ENCODE measurements at places on chromosomes 6 and 20.

- DNase-seq, result no peak
Observed at GRCh38 chr20:2771631-2772080, 28.8 kb downstream of the CPXM1 start.

DNA sequence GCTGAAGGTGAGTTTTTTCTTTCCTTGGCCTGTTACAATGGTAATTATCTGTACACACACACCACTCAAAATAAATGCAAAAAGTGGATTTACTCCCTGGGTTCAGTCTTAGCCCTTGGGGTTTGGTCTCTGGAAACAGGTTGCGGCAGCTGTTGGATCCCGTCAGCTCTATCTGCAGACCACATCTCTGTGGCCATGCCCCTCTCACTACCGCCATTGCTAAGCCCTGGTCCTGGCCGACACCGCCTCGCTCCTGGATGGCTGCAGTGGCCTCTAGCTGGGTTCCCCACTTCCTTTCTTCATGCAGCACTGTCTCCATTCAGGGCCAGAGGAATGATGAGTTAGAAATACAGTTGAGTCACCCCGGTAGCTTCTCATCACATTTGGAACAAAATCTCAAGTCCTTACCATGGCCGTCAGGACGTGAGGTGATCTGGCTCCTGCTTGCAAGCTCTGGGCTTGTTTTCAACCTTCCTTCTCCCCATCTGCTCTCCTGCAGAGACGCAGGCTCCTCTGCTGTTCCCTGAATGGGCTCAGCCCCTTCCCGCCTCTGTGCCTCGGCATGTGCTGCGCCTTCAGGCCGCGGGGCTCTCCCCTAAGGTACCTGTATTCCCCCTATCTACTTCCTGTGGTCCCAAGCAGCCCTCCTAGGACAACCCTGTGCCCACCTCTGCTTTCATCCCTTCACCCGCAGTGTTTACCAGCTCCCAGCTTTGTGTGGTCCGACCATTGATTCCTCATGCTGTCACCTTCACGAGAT, 38.0 kb downstream of the EFCAB8 start:
- DNase-seq, result no peak

- peak; percentile 51 for DNase-seq
Observed at GRCh38 chr6:107361753-107362604, 97.4 kb downstream of the PDSS2 start.

DNA sequence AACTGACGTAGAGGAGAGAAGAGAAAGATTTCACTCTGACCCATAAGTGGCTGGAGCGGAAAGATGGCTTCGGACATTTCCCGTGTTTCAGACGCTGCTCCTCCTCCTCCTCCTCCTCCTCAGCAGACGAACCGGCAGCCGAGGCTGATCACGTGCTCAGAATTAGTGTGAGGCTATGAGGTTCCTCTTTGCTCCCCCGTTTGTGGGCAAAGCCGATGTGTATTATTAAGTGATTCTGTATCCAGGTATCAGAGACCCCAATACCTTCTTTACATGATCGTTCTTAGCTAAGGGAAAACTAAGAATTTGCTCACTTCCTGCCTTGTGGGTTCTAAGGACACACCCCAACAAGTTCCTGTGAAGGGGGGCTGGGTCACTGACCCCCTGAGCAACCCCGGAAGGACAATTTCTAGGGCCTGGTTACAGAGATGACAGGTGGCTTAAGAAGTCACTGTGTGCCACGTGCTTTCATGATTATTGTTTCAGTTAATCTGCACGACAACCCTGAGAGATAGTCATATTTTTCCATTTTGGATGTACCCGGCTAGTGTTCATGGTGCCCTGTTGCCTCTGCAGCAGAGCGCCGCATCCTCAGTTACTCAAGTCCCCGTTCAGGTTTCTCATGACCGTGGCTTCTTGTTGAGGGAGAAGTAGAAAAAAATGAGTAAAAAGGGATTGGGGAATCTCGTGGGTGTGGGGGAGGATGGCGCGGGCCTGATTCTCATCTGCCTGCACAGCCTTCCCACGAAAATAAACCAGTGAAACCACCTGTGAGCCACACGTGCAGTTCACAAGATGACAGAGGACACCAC, 671.8 kb downstream of the QKI start:
- no peak for DNase-seq

- DNase-seq, result no peak
Observed at GRCh38 chr20:64080813-64081623, 1.1 kb downstream of the OPRL1 start.

GRCh38 chr20:32007787-32008616, 2.2 kb upstream of the CCM2L start:
- DNase-seq, result no peak

DNA sequence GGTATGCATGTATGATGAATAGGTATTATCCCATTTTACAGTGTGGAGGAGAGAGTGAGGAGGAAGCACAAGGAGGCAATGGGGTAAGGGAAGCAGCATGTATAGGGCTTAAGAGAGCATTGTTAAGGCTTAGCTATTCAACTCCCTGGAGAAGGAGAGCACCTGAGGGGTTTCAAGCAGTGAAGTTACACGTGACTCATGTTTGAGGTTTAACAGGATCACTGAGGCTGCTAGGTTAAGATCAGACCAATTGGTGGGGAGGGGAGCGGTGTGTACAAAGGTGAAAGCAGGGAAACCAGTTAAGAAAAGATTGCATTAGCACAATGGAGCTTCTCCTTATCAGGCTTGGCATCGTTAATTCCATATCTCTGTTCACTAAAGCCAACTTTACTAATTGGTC, 64.4 kb upstream of the NHSL1 start:
- DNase-seq, result no peak

GRCh38 chr6:32972353-32973143, 4.2 kb downstream of the BRD2 start:
- peak; percentile 57 for DNase-seq

GRCh38 chr6:1336246-1336843, 24.4 kb downstream of the FOXQ1 start:
- peak; percentile 31 for DNase-seq

GRCh38 chr20:9945408-9945807, 89.4 kb upstream of the ANKEF1 start:
- DNase-seq, result peak; percentile 32

GRCh38 chr20:1500496-1500895, 9.3 kb upstream of the SIRPB2 start:
- no peak for DNase-seq

DNA sequence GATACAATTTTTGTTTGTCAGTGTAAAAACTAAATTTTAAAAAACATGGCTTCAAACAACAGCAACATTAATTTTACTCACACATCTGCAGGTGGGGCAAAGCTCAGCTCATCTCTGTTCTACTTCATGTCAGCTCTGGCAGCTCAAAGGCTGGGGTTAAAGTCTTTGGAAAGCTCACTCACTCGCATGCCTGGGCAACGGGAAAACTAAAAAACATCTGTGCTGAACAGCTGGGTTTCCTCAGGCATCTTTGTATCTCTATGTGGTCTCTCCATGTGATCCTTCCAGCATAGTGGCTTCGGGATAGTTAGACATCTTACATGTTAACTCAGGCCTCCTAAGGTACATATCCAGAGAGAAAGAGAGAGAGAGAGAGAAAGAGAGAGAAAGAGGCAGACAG, 499.6 kb downstream of the RFPL4B start:
- no peak for DNase-seq

- DNase-seq, result peak; percentile 7
Observed at GRCh38 chr20:986733-987355, 15.3 kb downstream of the RSPO4 start.

DNA sequence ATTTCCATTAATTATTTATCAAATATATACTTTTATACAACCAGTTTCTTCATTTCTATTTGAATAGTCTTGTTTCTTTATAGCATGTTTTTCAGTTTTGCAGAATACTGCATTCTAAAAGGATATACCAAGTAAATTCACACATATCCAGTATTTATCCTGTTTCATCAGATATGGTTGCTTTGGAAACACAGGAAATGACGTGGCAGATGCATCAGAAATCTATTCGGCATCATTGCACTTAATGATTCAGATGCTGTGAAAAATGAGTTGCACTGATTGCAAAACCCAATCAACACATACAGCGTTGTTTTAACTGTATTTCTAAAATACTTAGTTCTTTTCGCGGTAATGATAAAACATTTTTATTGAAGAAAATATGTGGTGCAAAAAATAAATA, 594.9 kb downstream of the CDH26 start:
- peak; percentile 66 for DNase-seq

DNA sequence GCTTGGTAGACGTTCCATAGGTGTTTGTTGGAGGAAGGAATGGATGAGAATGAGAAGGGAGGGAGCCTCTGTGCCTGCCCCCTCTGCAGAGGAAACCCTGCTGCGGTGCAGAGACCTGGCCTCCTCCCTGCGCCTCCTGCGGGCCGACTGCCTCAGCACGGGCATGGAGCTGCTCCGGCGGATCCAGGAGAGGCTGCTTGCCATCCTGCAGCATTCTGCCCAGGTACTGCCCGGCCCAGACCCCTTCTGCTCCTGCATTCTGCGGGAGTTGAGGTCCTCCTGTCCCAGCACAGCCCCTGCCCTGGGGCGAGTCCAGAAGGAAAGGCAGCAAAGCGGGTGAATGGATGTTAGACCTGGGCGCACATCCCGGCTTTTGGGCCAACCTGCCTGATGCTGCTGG, 6.1 kb downstream of the DNPH1 start:
- no peak for DNase-seq

- DNase-seq, result no peak
Observed at GRCh38 chr6:108868647-108869046, 20.4 kb downstream of the ARMC2 start.

DNA sequence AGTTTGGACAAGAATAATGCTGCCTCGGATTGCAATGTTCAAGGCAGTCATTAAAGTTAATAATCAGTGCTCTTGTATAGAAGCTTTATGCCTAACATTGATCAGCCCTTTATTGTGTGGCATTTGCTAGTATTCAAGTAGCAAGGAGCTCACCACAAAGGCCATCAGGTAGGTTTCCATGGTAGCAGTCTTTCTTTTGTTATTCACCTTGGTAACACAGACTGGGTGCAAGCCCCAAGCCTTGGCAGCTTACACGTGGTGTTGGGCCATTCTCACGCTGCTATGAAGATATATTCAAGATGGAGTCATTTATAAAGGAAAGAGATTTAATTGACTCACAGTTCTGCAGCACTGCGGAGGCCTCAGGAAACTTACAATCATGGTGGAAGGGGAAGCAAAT, 149.3 kb downstream of the ADAT2 start:
- DNase-seq, result no peak

GRCh38 chr6:22239261-22239921, 57.4 kb downstream of the PRL start:
- DNase-seq, result no peak

DNA sequence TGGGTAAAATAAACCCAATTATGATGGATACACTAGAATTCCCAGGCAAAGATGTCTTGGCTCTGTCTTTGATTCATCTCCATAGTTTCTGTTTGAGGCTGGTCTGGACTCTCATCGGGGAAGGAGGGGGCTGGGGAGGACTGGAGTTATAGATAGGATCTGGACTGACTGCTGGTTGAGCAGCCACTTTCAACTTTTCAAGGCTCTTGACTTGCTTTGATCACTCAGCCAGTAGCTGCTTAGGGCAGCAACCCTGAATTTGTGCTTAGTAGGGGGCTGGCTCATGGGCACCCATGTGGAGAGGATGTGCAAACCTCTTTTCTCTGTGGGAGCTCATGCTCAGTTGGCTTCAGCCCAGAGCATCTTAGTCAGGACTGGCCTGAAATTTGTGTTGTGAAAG, 114.0 kb upstream of the NEDD9 start:
- DNase-seq, result peak; percentile 27

DNA sequence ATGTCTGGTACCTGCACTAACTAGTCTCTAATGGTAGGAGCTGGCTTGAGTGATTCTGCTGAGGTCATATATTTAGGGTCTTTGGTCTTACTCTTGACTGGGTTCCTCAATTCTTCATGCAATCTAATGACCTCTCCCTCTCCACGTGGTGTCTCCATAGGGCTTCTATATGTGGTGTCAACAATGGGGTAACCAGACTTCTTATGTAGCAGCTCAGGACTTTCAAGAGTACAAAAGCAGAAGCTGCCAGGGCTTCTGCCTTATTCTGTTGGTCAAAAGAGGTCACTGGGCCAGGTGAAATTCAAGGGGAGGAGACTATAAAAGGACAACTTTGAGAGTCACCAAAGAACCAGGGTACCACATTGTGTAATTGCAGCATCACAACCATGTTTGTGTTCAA, 54.3 kb downstream of the NUS1 start:
- DNase-seq, result no peak

GRCh38 chr6:139641376-139641775, 266.9 kb upstream of the CITED2 start:
- DNase-seq, result no peak

GRCh38 chr6:50658561-50658960, 54.8 kb upstream of the TFAP2D start:
- no peak for DNase-seq

- DNase-seq, result peak; percentile 51
Observed at GRCh38 chr6:144683216-144684070, 398.3 kb downstream of the UTRN start.

DNA sequence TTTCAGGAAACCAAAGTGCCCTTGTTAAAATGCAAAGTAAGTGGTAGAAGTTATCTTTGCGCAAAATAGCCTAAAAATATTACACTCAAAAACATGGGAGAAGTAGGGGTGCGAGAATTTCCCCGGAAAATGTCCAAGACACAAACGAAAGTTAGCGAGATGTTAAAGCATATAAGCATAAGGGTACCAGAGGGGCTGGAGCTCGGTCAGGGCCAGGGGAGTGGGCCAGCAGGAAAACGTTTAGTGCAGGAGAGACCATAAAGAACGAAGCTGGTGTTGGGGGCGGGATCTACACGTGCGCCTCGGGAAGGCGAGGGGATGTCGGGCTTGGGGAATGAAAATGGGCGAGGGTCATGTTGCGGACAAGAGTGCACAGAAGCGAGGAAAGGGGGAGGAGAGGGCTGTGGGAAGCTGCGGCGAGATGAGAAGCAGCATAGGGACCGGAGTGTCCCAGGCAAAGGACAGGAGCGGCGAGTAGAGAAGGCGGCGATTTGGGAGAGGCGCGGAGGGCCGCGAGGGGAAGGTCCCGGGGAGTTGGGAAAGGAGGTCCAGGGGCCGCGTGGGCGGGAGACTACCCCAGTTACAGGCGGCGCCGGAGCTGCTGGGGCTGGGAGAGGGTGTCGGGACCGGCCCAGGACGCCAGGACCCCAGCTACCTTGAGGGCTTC, 600 bp downstream of the XPO5 start:
- DNase-seq, result peak; percentile 70

GRCh38 chr6:116562614-116563013, 8.7 kb upstream of the RWDD1 start:
- DNase-seq, result no peak

GRCh38 chr20:10910535-10911178, 236.9 kb upstream of the JAG1 start:
- DNase-seq, result no peak

DNA sequence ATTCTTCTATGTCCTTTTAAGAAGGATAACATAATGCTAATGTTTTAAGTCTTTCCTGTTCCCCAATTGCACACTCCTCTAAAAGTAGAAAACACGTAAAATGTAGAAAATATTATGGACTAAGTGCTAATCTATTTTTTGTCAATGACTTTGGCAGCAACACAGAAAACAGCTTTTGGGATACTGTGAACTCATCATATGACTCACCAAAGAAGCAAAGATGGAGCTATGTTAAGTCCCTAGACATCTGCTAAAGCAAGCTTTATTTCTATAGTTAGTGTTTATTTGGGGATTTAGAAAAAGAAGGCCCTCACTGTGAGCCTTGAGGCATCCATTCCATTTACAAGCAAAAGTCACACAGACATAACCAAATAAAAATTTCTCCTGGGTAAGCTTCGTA, 23.0 kb downstream of the OPN5 start:
- no peak for DNase-seq
